ENCODE measurements at places on chromosomes 7 and 10. TPM values are rescaled to one million over a fixed set of nuclear protein-coding genes. Genes with fewer than 3 reads are reported as not detected.

GRCh38 chr7:151175793-151176311 lies 8.4 kb upstream of the GBX1 start:
- no peak for DNase-seq

- DNase-seq, result no peak
Measured at GRCh38 chr10:24533981-24534380, 189.7 kb downstream of the ARHGAP21 start.

DNA sequence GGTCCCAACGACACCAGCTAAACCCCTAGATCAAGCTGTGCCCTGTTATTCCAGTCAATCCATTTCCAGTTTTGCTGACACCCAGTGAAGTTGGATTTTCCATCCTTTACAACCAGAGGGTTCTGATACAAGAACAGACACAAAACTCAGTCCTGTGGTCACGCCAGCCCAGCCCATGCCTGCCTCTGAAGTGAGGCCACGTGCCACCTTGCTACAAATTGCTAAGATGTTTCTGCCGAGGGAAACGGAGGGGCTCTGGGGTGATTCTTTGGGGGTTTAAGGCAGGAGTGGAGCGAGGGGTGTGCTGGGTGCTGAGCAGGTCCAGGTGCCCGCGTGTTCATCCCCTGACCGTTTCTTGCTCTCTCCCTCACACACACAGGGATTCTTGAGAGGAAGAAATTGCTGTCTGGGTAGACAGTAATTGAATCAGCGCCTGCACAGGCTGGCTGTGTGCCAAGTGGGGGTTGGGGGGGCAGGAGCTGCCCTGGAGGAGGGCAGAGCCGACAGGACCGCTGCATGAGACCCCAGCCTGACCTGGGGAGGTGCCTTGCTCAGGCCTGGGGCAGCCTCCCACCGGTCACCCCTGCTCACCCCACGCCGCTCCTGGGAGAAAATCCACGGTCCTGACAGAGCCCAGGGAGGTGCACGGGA lies 38.1 kb downstream of the ADAP1 start:
- DNase-seq, result no peak

- no peak for DNase-seq
Measured at GRCh38 chr10:59901470-59901869, 4.9 kb downstream of the CCDC6 start.

GRCh38 chr10:21039721-21040120 lies 142.6 kb upstream of the NEBL start:
- DNase-seq, result no peak

GRCh38 chr10:34339816-34340553 lies 475.1 kb downstream of the PARD3 start:
- no peak for DNase-seq

- peak; percentile 80 for DNase-seq
Measured at GRCh38 chr7:135774284-135774683, 25.7 kb upstream of the FAM180A start.

DNA sequence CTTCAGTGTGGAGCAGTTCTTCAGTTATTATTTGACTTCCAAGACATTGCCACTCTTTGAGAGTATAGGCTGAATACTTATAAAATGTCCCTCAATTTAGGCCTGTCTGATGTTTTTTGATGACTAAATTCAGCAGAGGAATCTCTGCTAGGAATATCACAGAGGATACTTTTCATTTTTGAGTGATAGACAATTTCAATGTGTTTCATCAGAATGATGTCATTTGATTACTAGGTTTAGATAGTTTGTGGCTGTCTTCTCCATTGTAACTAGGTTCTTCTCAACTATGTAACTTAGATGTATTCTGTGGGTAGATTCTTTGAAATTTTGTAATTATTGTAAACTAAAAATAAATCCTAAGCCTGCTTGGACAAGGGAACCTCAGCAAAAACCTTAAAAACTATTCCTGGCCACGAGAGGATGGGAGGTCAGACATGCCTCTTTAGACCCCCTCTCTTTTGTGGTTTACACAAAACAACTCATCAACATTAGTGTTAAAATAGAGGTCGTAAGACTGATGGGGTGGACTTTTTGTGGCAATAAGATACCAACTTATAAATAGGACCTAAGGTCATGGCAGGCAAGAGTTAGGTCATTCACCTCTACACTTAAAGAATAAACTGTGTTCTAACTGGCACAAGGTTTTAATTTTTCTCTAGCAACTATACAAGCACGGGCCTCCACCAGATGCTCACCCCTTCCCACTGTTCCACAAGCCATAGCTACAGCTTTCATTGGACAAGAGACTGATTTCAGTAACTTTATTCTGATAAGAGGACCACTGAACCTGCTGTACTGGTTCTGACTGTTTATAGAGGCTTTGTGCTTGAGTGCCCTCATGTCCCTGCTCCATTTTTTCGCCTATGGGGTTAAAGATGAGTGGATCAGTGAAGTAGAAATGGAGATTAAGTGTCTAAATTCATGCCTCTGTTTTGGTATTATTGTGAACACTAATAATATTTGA lies 33.7 kb downstream of the CYP2C8 start:
- DNase-seq, result no peak

Gene CRHR2
- not detected for total RNA-seq

DNA sequence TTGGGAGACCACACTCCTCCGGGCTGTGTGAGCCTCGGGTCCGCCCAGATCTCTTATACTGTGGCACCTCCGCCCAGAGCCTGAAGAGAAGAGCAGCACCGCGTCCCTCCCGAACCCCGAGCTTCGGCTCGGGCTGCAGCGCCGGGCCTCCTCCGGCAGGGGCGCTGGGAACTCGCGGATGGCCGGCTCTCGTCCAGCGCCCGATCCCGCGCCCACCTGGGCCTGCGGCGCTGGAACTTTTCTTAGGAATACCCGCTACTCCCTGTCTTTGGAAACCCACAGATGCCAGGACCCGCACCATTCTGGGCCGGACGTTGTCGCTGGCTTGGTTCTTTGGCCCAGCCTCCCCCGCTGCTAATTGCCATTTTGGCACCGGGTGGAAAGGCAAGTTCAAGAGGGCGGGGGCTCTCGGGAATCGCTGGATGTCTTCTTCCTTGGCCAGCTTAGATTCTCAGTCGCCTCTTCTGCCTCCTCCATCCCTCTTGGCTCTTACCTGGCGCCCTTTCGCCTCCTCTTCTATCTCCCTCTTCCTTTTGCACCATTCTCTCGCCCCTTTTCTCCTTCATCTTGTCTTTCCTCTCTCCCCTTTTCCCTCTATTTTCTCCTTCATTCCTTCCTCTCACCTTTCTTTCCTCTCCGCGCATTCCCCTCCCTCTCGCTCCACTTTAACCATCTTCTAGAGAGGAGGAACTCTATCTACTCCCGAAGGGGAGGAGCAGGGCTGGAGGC lies 2.1 kb upstream of the SORCS3 start:
- DNase-seq, result no peak

Gene DRGX
- total RNA-seq, result not detected

DNA sequence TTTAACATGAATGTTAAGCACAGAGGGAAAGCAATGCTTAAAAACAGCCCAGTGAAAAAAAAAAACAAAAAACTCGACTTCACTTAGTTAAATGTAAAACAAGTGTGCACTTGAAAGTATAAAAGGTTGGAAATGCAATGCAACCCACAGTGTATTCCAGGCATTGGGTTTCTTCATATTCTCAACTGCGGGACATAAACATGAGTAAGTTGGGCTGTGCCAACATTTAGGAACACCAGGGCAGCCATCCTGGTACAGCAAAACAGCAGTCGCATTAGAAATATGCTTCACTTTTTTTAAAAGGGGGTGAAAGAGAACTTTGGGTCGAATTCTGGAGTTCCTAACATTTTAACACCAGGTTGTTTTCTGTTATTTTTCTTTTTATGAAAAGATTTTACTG lies 937 bp downstream of the STEAP1 start:
- peak; percentile 9 for DNase-seq

- DNase-seq, result peak; percentile 9
Measured at GRCh38 chr7:117323851-117324711, 1.2 kb upstream of the WNT2 start.

- no peak for DNase-seq
Measured at GRCh38 chr10:78302739-78302988, 269.0 kb downstream of the RPS24 start.

GRCh38 chr7:145692237-145692950 lies 424.2 kb upstream of the CNTNAP2 start:
- peak; percentile 33 for DNase-seq

DNA sequence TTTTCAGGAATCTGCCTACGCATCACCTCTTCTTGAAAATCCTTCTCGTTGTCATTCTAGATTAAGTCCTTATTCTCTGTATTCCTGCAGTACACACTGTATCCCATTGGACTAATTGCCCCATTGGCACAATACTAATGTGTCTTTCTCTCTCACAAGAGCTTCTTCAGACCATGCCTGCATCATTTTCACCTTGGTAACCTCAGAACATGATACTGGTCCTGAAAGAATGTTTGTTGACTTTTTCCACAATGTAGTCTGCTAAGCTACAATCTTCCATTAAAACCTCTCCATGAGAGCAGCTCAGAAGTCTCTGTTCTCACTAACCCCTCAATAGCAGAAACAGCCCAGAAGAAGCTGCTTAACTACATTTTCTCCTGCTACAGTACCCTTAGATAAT lies 270.7 kb downstream of the PCDH15 start:
- DNase-seq, result no peak

Gene PILRA
- total RNA-seq, result not detected

Gene PLCE1
- total RNA-seq, result 0.10 TPM

Gene COPS6
- 63.6 TPM for total RNA-seq

- no peak for DNase-seq
Measured at GRCh38 chr10:10828623-10829022, 189.0 kb upstream of the CELF2 start.

DNA sequence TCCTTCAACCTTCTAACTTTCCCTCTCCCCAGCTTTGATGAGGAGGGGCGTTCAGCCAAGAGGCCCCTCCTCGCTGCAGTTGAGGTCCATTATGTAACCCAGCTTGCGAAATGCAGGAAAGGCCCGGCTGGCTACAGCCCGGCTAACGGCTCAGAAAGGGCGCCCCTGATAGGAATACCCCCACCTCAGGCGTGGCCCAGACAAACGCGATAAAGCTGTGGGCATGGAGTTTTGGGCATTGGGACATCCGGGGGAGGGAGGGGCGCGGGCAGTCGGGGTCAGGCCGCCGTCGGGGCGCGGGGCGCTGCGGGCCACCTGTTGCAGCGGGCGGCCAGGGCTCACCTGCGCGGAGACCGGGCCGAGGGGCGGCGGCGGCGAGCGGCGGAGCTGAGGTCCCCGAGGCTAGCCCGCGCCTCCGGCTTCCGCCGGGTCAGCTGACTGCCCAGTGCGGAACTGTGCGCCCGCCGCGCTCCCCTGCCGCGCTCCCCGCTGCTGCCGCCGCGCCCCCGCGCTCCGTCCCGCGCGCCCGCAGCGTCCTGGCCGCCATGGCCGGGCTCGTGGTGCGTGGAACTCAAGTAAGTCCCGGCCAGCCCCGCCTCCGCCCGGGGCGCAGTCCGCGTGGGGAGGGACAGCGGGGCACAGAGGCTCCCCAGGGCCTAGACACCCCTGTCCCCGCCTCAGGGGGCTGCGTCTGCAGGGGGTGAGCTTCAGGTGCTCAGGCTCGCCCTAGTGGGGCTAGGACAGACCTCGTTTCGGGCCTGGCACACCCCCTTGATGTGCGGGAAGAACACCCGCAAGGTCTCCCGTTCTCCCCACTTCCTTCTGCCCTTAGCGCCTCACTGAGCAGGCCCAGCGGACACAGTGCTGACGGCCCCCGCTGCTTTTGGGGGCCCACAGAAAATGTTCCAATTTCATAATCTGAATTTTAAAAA lies at the start of gene LRMDA:
TSS of gene LRMDA (plus strand) at position 445 of the 932 bp plus-strand sequence.
- DNase-seq, result peak; percentile 26

- DNase-seq, result no peak
Measured at GRCh38 chr7:5132539-5132938, 57.5 kb upstream of the WIPI2 start.

DNA sequence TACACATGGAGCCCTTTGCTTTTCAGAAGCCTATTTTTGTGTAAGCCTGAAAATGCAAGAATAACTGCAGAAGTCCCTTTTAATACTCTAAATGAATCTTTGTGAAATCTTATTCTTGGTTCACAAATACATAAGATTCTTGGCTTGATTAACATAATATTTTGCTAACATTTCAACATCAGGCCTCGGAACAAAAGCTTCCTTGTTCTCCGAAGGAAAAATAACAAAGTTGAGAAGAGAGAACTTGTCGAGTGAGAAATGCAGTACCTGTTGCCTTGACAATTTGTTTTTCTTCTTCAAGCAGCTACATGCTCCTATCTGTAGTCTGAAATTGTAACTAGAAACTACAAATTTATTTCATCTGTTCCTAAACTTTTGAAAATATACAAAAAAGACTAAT lies 8.5 kb downstream of the NT5C2 start:
- no peak for DNase-seq

Gene ASCC1
- total RNA-seq, result 33.3 TPM

Gene SPDYE1
- not detected for total RNA-seq

DNA sequence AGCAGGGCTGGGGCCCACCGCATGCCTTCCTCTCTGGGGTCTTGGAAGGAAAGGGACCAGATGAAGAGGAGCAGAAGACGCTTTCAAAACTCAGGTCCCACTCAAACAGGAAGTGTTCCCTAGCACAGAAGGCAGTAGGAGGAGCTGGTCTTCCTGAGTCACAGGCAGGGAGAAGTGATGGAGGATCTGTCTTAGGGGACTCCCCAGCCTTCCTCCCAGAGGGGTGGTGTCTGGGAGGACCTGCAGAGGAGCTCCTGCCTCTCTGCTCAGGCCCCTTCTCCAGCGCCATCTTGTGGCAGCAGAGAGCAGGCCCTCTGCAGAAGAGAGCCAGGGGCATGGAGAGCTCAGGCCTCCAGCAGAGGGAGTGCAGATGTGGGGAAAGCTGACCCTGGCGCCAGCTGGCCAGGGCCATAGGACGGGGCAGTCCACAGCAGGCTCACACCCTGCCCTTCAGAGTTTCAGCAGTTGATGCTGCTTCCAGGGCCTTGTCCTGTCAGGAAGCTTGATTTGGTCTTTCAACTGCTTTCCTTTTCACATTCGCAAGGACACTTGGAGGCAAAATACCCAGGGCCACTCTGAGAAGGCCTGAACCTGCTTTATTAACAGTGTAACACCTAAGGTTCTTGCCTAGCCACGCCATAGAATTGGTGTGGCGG lies 62.2 kb upstream of the TARP start:
- DNase-seq, result peak; percentile 82

GRCh38 chr7:51592842-51593599 lies 276.4 kb upstream of the COBL start:
- no peak for DNase-seq

DNA sequence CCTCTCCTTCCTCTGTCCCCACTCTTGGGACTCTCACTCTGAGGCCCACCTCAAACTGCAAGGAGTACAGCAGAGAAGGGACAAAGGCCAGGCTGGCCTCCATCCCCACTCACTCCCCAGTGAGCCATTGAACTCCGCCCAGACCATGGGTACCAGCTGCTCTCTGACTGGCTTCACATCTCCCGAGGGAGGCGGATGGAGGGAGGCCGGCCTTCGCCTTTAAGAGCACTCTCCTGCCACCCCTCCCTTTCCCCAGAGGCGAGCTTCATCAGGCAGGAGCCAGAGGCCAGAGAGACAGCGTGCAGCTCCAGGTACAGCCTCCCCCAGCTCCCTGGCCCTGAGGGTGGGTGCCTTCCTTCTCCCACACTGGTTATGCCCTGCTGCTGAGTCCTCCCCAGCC lies 1.8 kb upstream of the LDB3 start:
- no peak for DNase-seq
